Right ventricle myocardium inferior (tissue), 1 donor: ENCODE measurements at places on chromosomes 7 and 10. TPM values are rescaled to one million over a fixed set of nuclear protein-coding genes. Genes with fewer than 3 reads are reported as not detected.

GPR141 gene
- 0.60 TPM for total RNA-seq

CNPY1 gene
- not detected for total RNA-seq

CFAP43 gene
- total RNA-seq: 0.19 TPM

AKR1C4 gene
- total RNA-seq: not detected

SPDYE2 gene
- total RNA-seq: not detected

MYH16 gene
- not detected for total RNA-seq

GOLGA7B gene
- total RNA-seq: 0.08 TPM

SYT15 gene
- 3.2 TPM for total RNA-seq

SLIT1 gene
- 0.08 TPM for total RNA-seq

ABCC2 gene
- 0.05 TPM for total RNA-seq

TBXAS1 gene
- total RNA-seq: 6.0 TPM

ATE1 gene
- total RNA-seq: 31.5 TPM

OPTN gene
- 146 TPM for total RNA-seq

HOGA1 gene
- total RNA-seq: 15.6 TPM

SFTPA1 gene
- 0.24 TPM for total RNA-seq

- no peak for DNase-seq
These were observed 70.6 kb downstream of the AP3M1 start for GRCh38 chr10:74079936-74080590.

- DNase-seq: no peak
These were observed 220.9 kb downstream of the C7orf25 start for GRCh38 chr7:42690794-42691639.

- no peak for DNase-seq
These were observed 441.8 kb downstream of the INHBA start for GRCh38 chr7:41261080-41261479.

- DNase-seq: peak; percentile 55
These were observed 20.2 kb downstream of the DPYSL4 start for GRCh38 chr10:132206806-132207535.

DNA sequence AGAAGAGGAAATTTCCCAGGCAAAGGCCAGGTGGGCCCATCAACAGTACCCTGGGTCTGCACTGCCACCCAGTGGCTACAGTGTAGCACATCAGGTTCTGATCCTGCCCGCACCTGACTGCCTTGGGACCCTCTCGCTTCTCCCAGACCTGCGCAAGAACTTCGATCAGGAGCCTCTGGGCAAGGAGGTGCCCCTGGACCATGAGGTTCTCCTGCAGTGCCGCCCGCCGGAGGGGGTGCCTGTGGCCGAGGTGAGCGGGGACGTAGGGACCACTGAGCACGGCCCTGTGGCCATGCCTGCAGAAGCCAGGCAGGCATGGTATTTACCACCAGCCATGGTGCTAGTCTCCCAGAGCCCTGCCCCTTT, 33.9 kb upstream of the SLC29A3 start:
- peak; percentile 65 for DNase-seq

DNA sequence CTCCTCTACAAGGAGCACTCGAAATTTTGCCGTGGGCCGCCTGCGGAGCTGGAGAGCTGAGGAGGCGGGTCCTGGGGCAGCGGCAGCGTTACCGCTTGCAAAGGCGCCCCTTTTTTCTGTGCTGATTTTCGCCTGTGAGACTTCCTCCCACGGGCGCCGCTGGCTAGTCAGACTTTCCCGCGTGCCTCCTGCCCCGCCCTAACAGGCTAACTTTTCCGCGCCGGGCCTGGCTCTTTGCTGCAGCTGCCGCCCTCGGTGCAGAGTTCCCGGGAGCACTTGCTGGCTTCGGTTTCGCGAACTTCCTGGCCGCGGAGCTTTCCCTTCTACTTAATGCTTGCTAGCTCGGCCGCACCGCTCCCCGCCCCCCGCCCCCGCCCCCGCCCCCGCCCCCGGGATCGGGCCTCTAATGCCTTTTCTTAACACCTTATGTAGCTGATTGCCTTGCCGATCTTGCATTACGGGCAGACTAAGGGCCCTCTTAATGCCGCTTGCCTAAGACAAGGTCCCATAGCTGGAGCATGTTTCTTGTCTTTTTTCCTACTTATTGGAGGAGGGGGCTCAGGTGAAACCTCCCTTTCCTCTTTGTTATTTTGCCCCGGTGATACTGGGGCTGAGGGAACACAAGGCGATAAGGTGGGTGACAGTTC, 37.9 kb upstream of the RASGEF1A start:
- peak; percentile 90 for DNase-seq

DNA sequence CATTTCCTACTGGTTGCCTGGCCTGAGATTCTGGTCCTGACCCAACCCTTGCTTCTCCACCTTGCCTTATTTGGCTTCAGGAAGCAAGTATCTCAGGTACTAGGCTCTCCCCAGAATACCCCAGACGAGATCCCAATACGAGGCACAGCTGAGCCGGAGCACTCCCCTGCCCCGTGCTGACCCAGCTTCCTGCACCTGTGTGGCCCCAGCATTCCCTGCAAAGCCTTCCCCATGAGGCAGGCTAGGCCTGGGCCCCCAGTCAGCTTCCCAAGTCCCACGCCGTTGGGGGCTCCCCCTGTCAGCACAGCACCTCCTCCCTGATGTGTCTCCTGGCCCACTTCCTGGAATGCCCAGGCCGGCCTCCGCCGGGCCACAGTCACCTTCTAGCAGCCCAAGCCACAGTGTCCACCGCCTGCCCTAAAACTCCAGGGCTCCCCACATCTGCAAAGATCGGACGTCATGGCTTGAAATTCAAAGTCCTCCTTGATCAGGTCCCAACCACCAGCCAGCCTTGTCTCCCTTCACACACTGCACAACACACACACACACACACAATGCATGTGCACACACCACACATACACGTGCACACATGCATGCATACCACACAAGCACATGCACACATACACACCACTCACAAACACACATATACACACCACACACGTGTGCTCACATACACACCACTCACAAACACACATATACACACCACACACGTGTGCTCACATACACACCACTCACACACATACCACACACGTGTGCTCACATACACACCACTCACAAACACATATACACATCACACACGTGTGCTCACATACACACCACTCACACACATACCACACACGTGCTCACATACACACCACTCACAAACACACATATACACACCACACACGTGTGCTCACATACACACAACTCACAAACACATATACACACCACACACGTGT, 78.9 kb upstream of the FOXK1 start:
- DNase-seq: no peak

GRCh38 chr7:121510858-121511482, 114.9 kb upstream of the FAM3C start:
- DNase-seq: no peak

GRCh38 chr7:134844200-134844599, 64.8 kb downstream of the CALD1 start:
- no peak for DNase-seq

- DNase-seq: no peak
These were observed 218.6 kb downstream of the RPS24 start for GRCh38 chr10:78252286-78252685.

GRCh38 chr7:44893710-44894234, 8.4 kb upstream of the PURB start:
- DNase-seq: no peak

DNA sequence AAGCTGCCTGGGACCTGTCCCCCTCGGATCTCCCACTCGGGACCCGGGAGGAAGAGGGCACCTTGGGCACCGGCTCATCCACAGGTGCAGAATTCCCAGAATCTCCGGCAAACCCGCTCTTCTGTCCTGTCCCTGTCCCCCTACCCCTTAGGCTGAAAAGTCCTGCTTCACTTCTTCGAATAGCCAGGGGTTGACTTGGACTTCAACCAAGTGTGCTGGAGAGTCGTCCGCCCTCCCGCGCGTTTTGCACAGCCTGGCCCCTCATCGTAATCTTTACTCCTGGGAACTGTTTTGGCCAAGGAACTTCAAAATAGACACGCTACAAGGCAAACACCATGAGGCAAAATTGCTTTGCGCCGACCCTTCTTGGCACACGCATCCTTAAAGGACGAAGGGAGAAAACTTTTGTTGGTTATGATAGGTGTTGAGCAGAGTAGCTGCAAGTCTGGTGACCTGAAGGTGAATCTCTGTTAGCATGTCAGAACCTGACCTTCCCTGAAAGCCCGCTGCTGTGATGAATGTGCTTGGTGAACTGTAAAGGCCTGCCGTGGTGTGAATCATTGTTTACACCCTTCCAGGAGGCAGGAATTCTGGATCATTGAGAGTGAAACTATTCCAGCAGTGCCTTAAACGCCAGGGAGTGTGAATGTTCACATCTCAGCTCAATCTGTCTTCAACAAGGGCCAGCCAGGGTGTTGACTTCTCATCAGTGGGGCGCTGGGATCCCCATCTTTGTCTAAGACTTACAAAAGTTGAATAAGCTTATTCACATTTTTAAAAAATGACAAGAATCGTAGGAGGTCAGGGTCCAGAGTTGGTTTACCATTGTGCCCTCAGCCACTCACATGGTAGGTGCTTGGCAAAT, 589 bp upstream of the RAPGEF5 start:
- DNase-seq: no peak

GRCh38 chr7:142488036-142488633, 230.3 kb upstream of the PRSS58 start:
- DNase-seq: no peak

DNA sequence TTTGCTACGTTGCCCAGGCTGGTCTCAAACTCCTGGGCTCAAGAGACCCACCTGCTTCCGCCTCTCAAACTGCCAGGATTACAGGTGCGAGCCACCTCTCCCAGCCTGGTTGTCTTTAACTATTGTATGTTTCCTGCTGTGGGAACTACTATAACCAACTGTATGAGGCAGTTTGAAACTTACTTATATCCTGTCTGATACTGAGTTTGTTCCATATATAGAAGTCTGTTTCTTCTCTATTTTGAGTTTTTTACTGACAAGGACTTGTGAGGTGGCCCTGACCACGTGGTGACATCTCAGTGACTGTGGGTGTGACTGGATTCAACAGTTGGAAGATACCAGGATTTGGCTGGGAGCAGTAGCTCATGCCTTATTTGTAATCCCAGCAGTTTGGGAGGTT, 14.2 kb downstream of the FBH1 start:
- DNase-seq: no peak

DNA sequence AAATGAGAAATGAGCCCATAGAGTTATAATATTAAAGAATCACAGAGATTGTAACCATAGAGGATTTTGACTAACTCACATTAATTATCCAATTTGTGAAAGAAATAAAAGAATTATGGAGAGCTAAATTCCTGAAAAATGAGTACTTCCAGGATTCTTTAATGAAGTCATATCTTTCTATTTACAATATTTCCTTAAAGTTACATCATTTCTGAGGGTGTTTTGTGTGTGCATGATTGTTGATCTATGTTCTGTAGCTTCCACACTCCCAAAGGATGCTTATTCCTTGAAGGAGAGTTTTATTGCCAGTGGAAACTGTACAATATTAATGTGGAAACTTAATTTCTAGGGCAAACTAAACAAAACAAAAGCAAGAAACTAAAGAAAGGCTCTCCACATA, 299.6 kb downstream of the MDFIC start:
- no peak for DNase-seq

- no peak for DNase-seq
These were observed 9.3 kb downstream of the MKLN1 start for GRCh38 chr7:131336956-131337355.

- no peak for DNase-seq
These were observed 59.2 kb upstream of the GLCCI1 start for GRCh38 chr7:7909376-7909775.

GRCh38 chr10:58937423-58937822, 239.0 kb upstream of the PHYHIPL start:
- DNase-seq: peak; percentile 67

DNA sequence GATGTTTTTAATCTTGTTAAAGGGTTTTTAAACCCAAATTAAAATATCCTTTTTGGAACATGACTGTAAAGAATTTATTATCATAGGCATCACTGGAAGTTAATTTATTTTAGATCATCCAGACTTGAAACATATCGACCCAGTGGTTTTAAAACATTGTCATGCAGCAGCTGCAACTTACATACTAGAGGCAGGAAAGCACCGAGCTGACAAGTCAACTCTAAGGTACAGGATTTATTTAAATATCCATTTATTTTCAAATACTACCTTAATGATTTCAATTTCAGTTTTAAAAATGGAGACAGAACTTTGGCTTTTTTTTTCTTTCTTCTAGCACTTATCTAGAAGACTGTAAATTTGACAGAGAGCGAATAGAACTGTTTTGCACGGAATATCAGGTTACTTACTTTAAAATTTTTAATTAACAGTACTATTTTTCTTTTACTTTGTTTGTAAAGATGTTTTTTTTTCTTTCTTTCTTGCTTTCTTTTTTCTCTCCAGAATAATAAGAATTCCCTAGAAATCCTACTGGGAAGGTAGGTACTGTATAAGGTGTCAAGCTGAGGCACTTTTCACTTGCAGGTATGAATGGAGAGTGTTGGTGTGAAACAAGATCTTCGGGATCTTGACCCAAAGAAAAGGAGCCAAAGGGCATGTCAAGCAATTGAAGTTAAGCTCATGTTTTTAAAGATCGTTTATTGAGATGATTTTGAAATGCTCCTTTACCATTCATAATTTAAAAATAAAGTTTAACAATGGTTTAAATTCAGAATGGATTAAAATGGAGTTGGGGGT, 1.8 kb downstream of the COMMD3 start:
- DNase-seq: no peak

DNA sequence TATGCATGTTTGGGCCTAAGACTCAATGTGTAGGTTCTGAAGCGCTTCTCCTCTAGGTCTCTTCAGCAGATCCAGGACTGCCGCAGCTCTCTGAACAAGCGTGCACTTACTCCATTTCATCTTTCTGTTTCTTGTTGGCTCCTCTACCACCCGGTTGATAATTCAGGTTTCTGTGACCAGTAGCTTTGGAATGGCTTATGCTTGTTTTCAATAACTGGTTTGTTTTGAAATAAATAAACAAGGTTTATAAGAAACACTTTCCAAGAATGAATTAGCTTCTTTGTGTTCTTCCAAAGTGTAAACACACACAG, 1.5 kb downstream of the MDFIC start:
- DNase-seq: no peak

DNA sequence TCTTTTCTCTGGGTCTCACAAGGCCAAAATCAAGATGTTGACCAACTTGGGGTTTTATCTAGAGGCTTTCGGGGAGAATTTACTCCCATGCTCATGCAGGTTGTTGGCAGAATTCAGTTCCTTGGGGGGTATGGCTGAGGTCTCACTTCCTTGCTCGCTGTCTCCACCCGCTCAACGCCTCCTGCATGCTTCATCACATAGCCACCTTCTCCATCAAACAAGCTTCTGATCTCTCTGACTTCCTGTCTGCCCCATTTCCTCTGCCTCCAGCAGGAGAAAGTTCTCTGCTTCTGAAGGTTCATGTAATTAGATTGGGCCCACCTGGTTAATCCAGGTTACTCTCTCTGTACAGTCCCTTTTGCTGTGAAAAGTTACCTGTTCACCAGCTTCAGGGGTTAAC, 179.1 kb upstream of the FZD1 start:
- no peak for DNase-seq

- DNase-seq: no peak
These were observed 310.6 kb downstream of the PARD3 start for GRCh38 chr10:34504534-34504933.

- no peak for DNase-seq
These were observed 6.6 kb upstream of the PON1 start for GRCh38 chr7:95330961-95331337.

GRCh38 chr10:48365668-48366067, 59.2 kb downstream of the MAPK8 start:
- DNase-seq: no peak
